ENCODE measurements at places on chromosomes 13 and 19. TPM values are rescaled to one million over a fixed set of nuclear protein-coding genes. Genes with fewer than 3 reads are reported as not detected.

Gene NALCN
- 18.5 TPM for total RNA-seq

Gene KLK14
- total RNA-seq = not detected

Gene NUMBL
- total RNA-seq = 360 TPM

Gene SOX21
- not detected for total RNA-seq

Gene GJA3
- not detected for total RNA-seq

Gene ARID3A
- total RNA-seq = 55.3 TPM

Gene TLE6
- total RNA-seq = not detected

Gene OSCAR
- total RNA-seq = 13.6 TPM

Gene ZNF135
- total RNA-seq = 3.7 TPM

Gene F2RL3
- total RNA-seq = 7.6 TPM

Gene DGKH
- 16.0 TPM for total RNA-seq

Gene PSG1
- total RNA-seq = not detected

Gene ZNF780A
- 0.32 TPM for total RNA-seq

Gene WDR88
- total RNA-seq = not detected

Gene ZNF43
- total RNA-seq = 8.4 TPM

Gene ATG4D
- total RNA-seq = 11.0 TPM

Gene CADM4
- total RNA-seq = 3.5 TPM

Gene HIPK4
- total RNA-seq = not detected

Gene WDR87
- total RNA-seq = not detected

Gene RNF225
- not detected for total RNA-seq

Gene VSTM1
- not detected for total RNA-seq

Gene GSK3A
- total RNA-seq = 27.0 TPM

Gene HCST
- not detected for total RNA-seq

Gene CNN1
- total RNA-seq = 477 TPM

Gene ZNF223
- not detected for total RNA-seq

Gene CD37
- total RNA-seq = 15.6 TPM

Gene CYP2A7
- not detected for total RNA-seq

Gene URAD
- not detected for total RNA-seq

Gene LYPD5
- total RNA-seq = not detected

Gene DCLK1
- 22.6 TPM for total RNA-seq

Gene KLK15
- total RNA-seq = not detected

Gene CPAMD8
- 82.5 TPM for total RNA-seq

Gene ZDHHC20
- 39.8 TPM for total RNA-seq

Gene LRFN3
- total RNA-seq = 26.6 TPM

Gene KCTD4
- not detected for total RNA-seq

Gene KLHL1
- total RNA-seq = not detected

Gene ZNF846
- total RNA-seq = 1.9 TPM

All from ascending aorta (tissue), 2 donors.